Uterine smooth muscle cell (primary cell): ENCODE measurements at places on chromosomes 5 and 9. TPM values are rescaled to one million over a fixed set of nuclear protein-coding genes. Genes with fewer than 3 reads are reported as not detected.

FGFR4 gene
- total RNA-seq = 0.62 and 0.66 TPM in 2 replicates

ROPN1L gene
- 0.37 and 0.44 TPM in 2 replicates for total RNA-seq

BTNL3 gene
- total RNA-seq = not detected in 2 replicates

MTX3 gene
- total RNA-seq = 17.0 and 18.0 TPM in 2 replicates

ZNF354C gene
- total RNA-seq = 9.4 and 10.0 TPM in 2 replicates

PCDHB8 gene
- total RNA-seq = 0.11 and 0.25 TPM in 2 replicates

ALDOB gene
- 0.12 TPM in 1 of 2 replicates, not detected in the other for total RNA-seq

GLDC gene
- 1.4 and 3.1 TPM in 2 replicates for total RNA-seq

MACIR gene
- total RNA-seq = 28.1 and 82.0 TPM in 2 replicates

C9orf153 gene
- total RNA-seq = 0.25 TPM in 1 of 2 replicates, not detected in the other

SERF1B gene
- 11.5 and 13.6 TPM in 2 replicates for total RNA-seq

CDHR2 gene
- not detected in 2 replicates for total RNA-seq

PCDH12 gene
- under 0.01 and 0.11 TPM in 2 replicates for total RNA-seq

ARID3C gene
- 0.12 and 0.22 TPM in 2 replicates for total RNA-seq

PCDHGA2 gene
- 0.89 and 2.2 TPM in 2 replicates for total RNA-seq

RXFP3 gene
- total RNA-seq = not detected in 2 replicates

MYO10 gene
- total RNA-seq = 30.0 and 39.6 TPM in 2 replicates

LPCAT1 gene
- total RNA-seq = 67.7 and 75.8 TPM in 2 replicates

MAMDC2 gene
- total RNA-seq = 2.4 and 2.5 TPM in 2 replicates

BARHL1 gene
- total RNA-seq = not detected in 2 replicates

SLC6A18 gene
- total RNA-seq = not detected in 2 replicates

BTNL9 gene
- total RNA-seq = not detected in 2 replicates

HTR4 gene
- not detected in 2 replicates for total RNA-seq

HSDL2 gene
- 33.2 and 38.1 TPM in 2 replicates for total RNA-seq

TRIM36 gene
- 2.4 and 2.5 TPM in 2 replicates for total RNA-seq

IFNK gene
- 0.12 TPM in 1 of 2 replicates, not detected in the other for total RNA-seq

C1QTNF3 gene
- 1.00 and 1.4 TPM in 2 replicates for total RNA-seq

NR2F1-AS1 gene
- 20.1 and 21.0 TPM in 2 replicates for total RNA-seq

PCDHGA8 gene
- 1.1 and 2.4 TPM in 2 replicates for total RNA-seq

SHOC1 gene
- total RNA-seq = under 0.01 TPM in 1 of 2 replicates, not detected in the other

CCNI2 gene
- total RNA-seq = not detected in 2 replicates

SLC4A9 gene
- total RNA-seq = not detected in 2 replicates

TTC23L gene
- under 0.01 TPM in 1 of 2 replicates, not detected in the other for total RNA-seq

IL17B gene
- total RNA-seq = 0.22 TPM in 1 of 2 replicates, not detected in the other

RAB14 gene
- total RNA-seq = 24.4 and 25.9 TPM in 2 replicates

CCNO gene
- total RNA-seq = 0.12 and 0.22 TPM in 2 replicates

SLC36A2 gene
- total RNA-seq = not detected in 2 replicates

ATOSB gene
- total RNA-seq = 19.3 and 25.4 TPM in 2 replicates

SH3GL2 gene
- total RNA-seq = 0.33 and 0.50 TPM in 2 replicates

RNF183 gene
- 0.37 TPM in 1 of 2 replicates, not detected in the other for total RNA-seq

FGD3 gene
- not detected in 2 replicates for total RNA-seq

PPP3R2 gene
- total RNA-seq = not detected in 2 replicates

PCDHGB7 gene
- 6.0 and 7.4 TPM in 2 replicates for total RNA-seq

GPX3 gene
- 1.7 and 2.4 TPM in 2 replicates for total RNA-seq

CNTNAP3 gene
- 0.55 and 0.87 TPM in 2 replicates for total RNA-seq

TYRP1 gene
- total RNA-seq = under 0.01 TPM in 1 of 2 replicates, not detected in the other

PGM5 gene
- 61.4 and 74.4 TPM in 2 replicates for total RNA-seq

WNK2 gene
- total RNA-seq = 0.11 and 0.25 TPM in 2 replicates

NKD2 gene
- not detected in 2 replicates for total RNA-seq

C6 gene
- under 0.01 and 0.11 TPM in 2 replicates for total RNA-seq

LHX3 gene
- under 0.01 TPM in 1 of 2 replicates, not detected in the other for total RNA-seq
